ENCODE measurements at places on chromosomes 5 and 9.
A peak's percentile ranks its signal among the peaks of the same experiment; 100 is the strongest.

GRCh38 chr5:9388941-9389674 lies 156.8 kb downstream of the SEMA5A start:
- no peak for DNase-seq

- no peak for DNase-seq
Observed at GRCh38 chr9:94787266-94787665, 60.8 kb downstream of the AOPEP start.

DNA sequence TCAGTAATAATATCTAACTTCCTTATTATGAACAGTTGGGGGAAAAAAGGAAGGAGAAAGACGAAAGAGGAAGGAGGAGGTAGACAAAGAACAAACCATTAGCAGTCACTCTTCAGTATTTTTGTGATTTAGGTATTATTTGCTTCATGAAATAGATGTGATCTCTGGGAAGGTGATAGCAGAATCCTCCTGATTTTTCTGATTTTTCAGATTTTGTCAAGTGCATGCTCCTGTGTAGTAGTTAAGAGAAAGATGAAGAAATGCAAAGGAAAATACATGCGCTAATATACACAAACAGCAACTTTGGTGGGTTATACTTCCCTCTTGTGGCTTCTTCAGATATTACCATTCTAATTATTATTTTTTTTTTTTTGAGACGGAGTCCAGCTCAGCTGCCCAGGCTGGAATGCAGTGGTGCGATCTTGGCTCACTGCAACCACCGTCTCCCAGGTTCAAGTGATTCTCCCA lies 31.6 kb downstream of the LMNB1 start:
- DNase-seq, result peak; percentile 34

DNA sequence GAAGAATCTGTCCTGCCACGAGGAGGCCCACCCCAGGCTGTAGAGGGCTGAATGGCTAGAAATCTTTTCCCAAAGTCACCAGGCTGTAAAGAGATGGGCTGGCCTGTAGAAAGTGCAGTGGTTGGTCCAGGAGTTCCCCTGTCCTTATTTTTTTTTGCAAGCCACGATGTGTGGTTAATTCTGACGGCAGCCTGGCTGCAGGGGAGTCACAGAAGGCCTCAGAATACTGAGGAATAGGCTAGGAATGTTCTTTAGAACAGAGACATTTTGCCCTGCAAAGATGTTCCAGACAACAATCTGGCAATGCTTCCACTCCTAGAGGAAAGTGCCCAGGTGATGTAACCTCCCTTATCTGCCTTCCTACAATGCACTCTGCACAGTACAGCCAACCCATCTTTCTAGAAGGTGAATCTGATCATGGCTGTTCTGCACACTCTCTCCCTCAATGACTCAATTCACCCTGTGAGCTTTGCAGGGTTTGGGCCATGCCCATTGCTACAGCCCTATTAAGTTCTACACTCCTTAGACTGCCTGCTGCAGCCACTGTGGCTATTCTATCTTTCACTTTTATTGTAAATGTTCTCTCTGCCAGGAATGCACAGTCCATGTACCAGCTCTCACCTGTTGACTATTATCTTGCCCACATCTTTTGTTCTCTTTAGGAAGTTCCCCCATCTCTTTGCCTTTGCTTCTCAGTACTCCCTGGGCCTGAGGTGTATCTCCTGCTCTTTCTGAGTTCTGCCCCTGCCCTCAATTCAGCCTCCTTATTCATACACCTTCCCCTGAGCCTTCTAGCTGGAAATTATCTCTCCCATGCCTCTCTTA lies 377.8 kb upstream of the CLINT1 start:
- DNase-seq, result no peak

DNA sequence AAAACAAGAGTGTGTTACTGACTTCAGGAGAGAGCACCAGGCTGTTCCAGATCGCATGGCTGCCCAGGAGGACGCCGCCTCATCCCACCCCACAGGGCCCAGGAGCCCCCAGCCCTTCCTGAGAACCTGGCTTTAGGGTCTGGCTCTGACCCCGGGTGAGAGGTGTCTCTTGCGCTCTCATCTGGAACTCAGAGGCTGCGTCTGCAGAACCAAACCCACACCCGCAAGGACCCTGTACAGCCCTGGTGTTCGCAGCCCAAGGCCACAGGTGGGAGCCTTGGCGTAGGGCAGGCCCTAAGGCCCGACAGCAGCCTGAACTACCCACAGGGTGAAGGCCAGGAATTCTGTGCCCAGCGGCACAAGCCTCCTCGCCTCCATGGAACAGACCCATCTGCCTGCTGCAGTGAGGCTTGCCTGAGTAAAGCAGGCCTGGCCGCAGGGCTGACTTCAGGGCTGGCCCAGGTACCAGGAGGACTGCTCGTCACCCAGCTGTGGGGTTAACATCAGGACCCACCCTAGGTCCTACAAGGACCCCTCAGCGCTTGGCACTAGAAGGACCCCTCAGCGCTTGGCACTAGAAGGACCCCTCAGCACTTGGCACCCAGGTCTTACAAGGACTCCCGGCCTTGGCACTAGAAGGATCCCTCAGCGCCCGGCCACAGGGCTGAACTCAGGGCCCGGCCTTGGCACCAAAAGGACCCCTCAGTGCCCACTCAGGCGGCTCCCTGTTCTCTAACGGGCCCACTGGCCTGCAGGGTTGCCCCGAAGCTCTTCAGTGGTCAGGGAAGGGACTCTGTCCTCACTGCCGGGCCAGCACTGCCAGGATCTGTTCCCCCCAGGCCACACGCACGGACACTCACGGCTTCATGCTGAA lies 48.2 kb downstream of the NKD2 start:
- no peak for DNase-seq

GRCh38 chr5:33203931-33204330 lies 236.8 kb upstream of the TARS1 start:
- no peak for DNase-seq
